8988T (cell line): ENCODE measurements at places on chromosomes 4 and X.

GRCh38 chrX:55026143-55026542 is 4.6 kb downstream of the ALAS2 start:
- no peak for DNase-seq

DNA sequence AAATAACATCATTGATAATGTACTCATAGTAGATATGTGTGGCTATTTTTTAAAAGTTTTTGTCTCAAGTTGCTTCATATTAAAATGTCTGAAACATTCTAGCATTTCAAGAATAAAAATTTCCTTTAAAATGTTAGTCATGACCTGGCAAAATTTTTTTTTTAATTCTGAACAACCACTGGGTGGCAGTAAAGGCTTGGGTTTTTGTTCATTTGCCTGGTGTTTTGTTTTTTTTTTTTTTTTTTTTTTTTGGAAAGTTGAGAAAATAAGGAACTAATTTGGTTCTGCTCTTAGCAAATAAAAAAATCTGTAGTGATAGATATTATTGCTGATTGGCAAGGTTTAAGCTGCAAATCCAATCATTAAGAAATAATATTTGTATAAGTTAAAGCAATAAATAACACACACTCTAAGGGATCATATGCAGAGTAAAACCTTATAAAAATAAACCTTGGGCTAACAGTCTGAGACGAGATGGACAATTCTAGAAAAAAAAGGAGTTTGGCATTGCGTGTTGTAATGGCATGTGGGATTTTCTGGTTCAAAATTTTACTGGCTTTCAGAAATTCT is 81.4 kb downstream of the CEP44 start:
- DNase-seq = no peak

GRCh38 chrX:70257423-70258288 is 2.3 kb downstream of the P2RY4 start:
- no peak for DNase-seq

GRCh38 chrX:105821471-105822121 is 743 bp upstream of the NRK start:
- DNase-seq = no peak

- no peak for DNase-seq
These were observed 64.5 kb downstream of the GABRB1 start for GRCh38 chr4:47095884-47096283.

DNA sequence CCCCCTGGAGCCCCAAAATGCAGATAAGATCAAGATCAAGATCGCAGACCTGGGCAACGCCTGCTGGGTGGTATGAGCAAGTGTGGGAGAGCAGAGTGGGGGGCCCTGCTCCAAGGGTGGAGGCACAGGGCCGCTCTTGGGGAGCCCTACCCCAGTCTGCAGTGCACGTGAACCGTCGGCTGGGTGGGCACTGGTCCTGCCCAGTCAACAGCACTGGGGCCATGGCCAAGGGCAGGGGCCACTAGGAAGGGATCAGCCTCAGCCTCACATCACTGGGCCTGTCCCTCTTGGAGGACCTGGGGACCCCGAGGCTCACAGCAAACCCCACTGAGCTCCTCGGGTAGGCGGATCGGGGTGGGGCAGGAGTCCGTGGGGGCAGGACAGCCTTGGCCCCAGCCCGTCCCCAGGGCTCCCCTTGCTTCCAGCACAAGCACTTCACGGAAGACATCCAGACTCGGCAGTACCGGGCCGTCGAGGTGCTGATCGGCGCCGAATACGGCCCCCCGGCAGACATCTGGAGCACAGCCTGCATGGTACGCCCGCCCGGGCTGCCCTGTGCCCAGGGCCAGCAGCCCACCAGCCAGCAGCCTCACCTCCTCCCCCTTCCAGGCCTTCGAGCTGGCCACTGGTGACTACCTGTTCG is 3.6 kb downstream of the SRPK3 start:
- no peak for DNase-seq

GRCh38 chrX:17459008-17459611 is 84.1 kb downstream of the NHS start:
- no peak for DNase-seq
